ENCODE measurements at places on chromosomes 13 and 19. TPM values are rescaled to one million over a fixed set of nuclear protein-coding genes. Genes with fewer than 3 reads are reported as not detected.

DNA sequence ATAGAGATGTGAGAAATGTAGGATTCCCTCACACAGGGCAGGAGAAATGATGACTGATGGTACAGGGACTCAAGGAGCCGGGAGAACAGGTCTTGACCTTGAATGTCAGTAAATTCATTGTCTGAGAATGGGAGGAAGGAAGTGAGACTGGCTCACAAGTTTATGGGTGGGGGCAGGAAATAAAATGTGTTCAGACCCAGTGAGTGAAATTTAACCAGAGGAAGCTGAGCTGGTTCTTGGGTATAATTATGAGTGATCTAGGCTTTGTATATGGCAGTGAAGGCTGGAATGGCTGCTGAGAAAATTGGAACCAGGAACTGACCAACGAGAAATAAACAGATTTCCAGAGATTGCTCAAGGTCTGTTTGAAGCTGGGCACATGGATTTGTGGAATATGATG is 6.3 kb upstream of the IGSF23 start:
- DNase-seq = no peak

DNA sequence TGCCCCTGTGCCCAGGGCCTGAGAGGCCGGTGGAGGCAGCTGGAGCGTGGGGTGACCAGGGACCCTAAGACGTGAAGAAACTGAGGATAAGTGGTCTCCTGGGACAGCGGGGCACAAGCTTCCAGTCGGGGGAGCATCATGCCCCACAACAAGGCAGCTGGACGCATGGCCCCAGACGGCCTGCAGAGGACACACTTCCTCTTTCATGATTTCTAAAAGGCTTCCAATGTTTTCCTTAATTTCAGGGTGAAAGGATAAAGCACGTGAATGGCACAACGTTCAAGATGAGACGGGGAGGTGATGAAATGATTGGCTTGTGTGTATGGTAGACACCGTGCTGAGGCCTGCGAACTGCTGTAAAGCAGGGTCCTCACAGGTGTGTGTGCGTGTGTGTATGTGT is 20.2 kb upstream of the MYDGF start:
- no peak for DNase-seq

Gene IRGC
- not detected for total RNA-seq

- no peak for DNase-seq
Observed at GRCh38 chr13:23098161-23098907, 82.4 kb upstream of the SGCG start.

Gene KCNC3
- total RNA-seq = 1.1 TPM

Gene TFDP1
- total RNA-seq = 72.1 TPM

GRCh38 chr19:8827277-8827676 is 4.8 kb downstream of the ZNF558 start:
- peak; percentile 11 for DNase-seq

DNA sequence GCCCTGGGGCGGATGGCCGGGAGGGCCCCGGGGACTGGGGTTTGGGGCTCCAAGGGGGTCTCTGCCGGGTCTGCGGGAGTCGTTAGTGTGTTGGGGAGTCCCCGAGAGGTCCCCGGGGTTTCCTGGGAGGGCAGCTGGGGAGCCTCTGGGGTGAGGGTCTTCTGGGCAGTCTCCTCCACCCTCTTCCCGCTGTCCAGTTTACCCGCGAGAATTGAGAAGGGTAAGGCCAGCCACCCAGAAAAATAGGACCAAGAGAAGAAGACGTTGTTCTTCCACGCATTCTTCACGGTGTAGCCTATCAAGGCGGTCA is 1.0 kb upstream of the ETFB start:
- DNase-seq = no peak

Gene DCT
- total RNA-seq = not detected

Gene NOTCH3
- 200 TPM for total RNA-seq

All from osteocyte (in vitro differentiated cells).